H1 (cell line): ENCODE measurements at places on chromosomes 5 and 9. TPM values are rescaled to one million over a fixed set of nuclear protein-coding genes. Genes with fewer than 3 reads are reported as not detected.

Gene AJM1
- total RNA-seq = 0.86 and 0.97 TPM in 2 replicates

Gene CCNI2
- 1.4 TPM in 2 replicates for total RNA-seq

Gene WNK2
- total RNA-seq = 87.2 and 89.2 TPM in 2 replicates

Gene LPAR1
- total RNA-seq = 3.4 and 3.8 TPM in 2 replicates

Gene CLIC3
- total RNA-seq = not detected in 2 replicates

Gene PTGDS
- total RNA-seq = 2.2 and 2.3 TPM in 2 replicates

Gene SMIM3
- 10.4 and 13.2 TPM in 2 replicates for total RNA-seq

Gene IL17B
- not detected in 2 replicates for total RNA-seq

Gene DMAC1
- 89.4 and 92.5 TPM in 2 replicates for total RNA-seq

Gene IL9
- not detected in 2 replicates for total RNA-seq

Gene CAMK2A
- 0.23 and 0.28 TPM in 2 replicates for total RNA-seq

Gene HRCT1
- total RNA-seq = not detected in 2 replicates

Gene OTULINL
- total RNA-seq = 7.7 and 8.3 TPM in 2 replicates

Gene SLC45A2
- total RNA-seq = not detected in 2 replicates

Gene CDH12
- total RNA-seq = not detected in 2 replicates

GRCh38 chr9:16180546-16180945 is 627.7 kb downstream of the CCDC171 start:
- H3K4me1 ChIP-seq = no peaks in the 10 kb centered on the region
- DNase-seq = no peak
- H3K27ac ChIP-seq = no peak overlapping the region
- H3K4me3 ChIP-seq = no peak overlapping the region

DNA sequence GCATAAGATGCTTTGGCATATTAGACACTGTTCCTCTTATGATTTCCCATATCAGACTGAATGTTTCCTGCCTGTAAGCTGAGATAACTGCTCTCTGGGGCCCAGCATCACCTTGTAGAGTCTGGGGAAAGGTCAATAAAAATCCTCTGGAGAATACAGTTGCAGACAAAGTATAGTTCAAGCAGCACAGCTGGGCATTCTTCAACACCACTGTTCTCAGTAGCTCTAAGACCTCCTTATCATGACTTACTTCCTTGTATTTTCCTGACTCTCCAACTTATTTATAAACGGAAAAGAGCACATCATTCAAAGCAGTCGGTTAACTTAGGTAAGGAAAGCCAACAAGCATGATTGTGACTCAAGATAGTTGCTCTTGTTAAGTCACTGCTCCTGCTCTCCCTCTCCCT is 208.7 kb upstream of the RASEF start:
- H3K4me1 ChIP-seq = no peaks in the 10 kb centered on the region
- H3K27me3 ChIP-seq = no peaks in the 10 kb centered on the region
- no peak overlapping the region for H3K27ac ChIP-seq
- H3K4me3 ChIP-seq = no peak overlapping the region
- no peaks in the 10 kb centered on the region for H3K36me3 ChIP-seq
- DNase-seq = no peak

GRCh38 chr5:178507151-178507932 is 82.9 kb downstream of the COL23A1 start:
- no peak for DNase-seq
- H3K4me3 ChIP-seq = no peak overlapping the region
- H3K27ac ChIP-seq = no peak overlapping the region
- no peaks in the 10 kb centered on the region for H3K36me3 ChIP-seq
- H3K27me3 ChIP-seq = no peaks in the 10 kb centered on the region

- H3K4me3 ChIP-seq = no peak overlapping the region
- H3K36me3 ChIP-seq = no peaks in the 10 kb centered on the region
- no peak overlapping the region for H3K27ac ChIP-seq
- H3K27me3 ChIP-seq = no peaks in the 10 kb centered on the region
- DNase-seq = no peak
Observed at GRCh38 chr9:98375138-98375726, 119.8 kb upstream of the TBC1D2 start.

GRCh38 chr9:77956555-77956954 is 75.1 kb downstream of the GNAQ start:
- H3K36me3 ChIP-seq = no peaks in the 10 kb centered on the region
- H3K4me1 ChIP-seq = peaks cover 16% of the 10 kb centered on the region
- DNase-seq = no peak
- no peaks in the 10 kb centered on the region for H3K27me3 ChIP-seq

GRCh38 chr5:20307391-20307790 is 319.4 kb upstream of the CDH18 start:
- no peaks in the 10 kb centered on the region for H3K36me3 ChIP-seq
- no peaks in the 10 kb centered on the region for H3K27me3 ChIP-seq
- no peaks in the 10 kb centered on the region for H3K4me1 ChIP-seq

GRCh38 chr5:161846746-161847145 is 1.2 kb upstream of the GABRA1 start:
- H3K27ac ChIP-seq = no peak overlapping the region
- H3K36me3 ChIP-seq = no peaks in the 10 kb centered on the region
- no peaks in the 10 kb centered on the region for H3K4me1 ChIP-seq
- no peak for DNase-seq
- H3K4me3 ChIP-seq = peak overlapping the region; percentile 63; the same call in 1 of the 2 replicates

GRCh38 chr5:97929383-97929782 is 746.3 kb upstream of the RIOK2 start:
- no peak overlapping the region for H3K27ac ChIP-seq
- H3K4me3 ChIP-seq = no peak overlapping the region
- H3K27me3 ChIP-seq = no peaks in the 10 kb centered on the region

DNA sequence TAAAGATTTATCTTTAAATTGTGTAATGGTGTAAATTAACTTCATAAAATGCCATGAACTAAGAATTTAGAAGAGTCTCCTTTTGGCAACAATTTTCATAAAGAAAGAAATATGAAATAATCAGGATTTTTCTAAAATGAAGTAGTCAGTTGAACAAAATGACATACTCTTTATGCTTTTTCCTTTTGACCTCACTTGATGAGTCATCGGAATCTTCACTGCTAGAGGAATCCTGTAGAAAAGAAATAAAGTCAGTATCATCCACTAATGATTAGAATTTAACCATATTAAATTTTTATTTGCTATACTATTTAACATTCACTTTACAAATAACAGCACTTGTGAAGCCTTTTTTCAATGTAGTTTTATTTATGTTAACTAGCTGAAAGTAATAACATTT is 26.1 kb downstream of the CHD1 start:
- no peak overlapping the region for H3K27ac ChIP-seq
- H3K4me3 ChIP-seq = no peak overlapping the region
- no peaks in the 10 kb centered on the region for H3K4me1 ChIP-seq
- no peak for DNase-seq
- H3K27me3 ChIP-seq = no peaks in the 10 kb centered on the region

DNA sequence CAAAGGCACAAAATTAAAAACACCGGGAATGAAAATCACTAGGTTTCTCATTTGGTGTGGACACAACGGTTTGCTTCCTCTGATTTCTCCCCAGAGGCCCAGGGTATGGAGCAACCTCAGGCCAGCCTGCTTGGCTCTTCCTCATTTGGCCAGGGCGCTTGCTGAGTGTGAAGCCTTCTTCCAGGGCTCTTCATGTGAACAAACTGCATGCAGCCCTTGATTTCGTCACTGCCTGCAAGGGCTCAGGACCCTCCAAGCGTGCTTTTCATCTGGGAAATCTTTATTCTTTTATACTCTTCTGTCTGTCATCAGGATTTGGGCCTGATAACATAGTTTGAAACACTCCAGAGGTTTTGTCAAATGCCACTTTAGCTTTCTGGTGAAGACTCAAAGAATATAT is 122.6 kb upstream of the KLF4 start:
- DNase-seq = no peak
- H3K27ac ChIP-seq = no peak overlapping the region
- H3K27me3 ChIP-seq = no peaks in the 10 kb centered on the region
- no peaks in the 10 kb centered on the region for H3K4me1 ChIP-seq

GRCh38 chr5:65474130-65474711 is 7.5 kb downstream of the ADAMTS6 start:
- H3K4me1 ChIP-seq = no peaks in the 10 kb centered on the region
- no peaks in the 10 kb centered on the region for H3K27me3 ChIP-seq
- no peak for DNase-seq
- H3K36me3 ChIP-seq = no peaks in the 10 kb centered on the region
- H3K27ac ChIP-seq = no peak overlapping the region

DNA sequence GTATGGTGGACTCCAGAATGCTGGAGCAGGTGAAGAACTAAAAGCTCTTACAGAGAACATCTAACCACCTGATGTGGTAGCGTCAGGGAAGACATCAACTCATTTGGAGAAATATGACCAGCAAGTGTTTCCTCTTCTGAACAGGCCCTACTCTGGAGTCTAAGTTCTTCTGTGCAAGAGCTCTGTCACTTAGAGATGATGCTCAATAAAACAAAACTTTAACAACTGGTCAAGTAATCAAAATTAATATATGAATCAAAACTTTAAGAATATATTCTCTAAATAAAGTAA is 85.8 kb downstream of the CYFIP2 start:
- H3K27me3 ChIP-seq = no peaks in the 10 kb centered on the region
- H3K4me1 ChIP-seq = no peaks in the 10 kb centered on the region
- no peak for DNase-seq
- H3K27ac ChIP-seq = no peak overlapping the region
- H3K4me3 ChIP-seq = no peak overlapping the region

- H3K4me1 ChIP-seq = peaks cover 13% of the 10 kb centered on the region
- no peak overlapping the region for H3K4me3 ChIP-seq
- no peak overlapping the region for H3K27ac ChIP-seq
- H3K27me3 ChIP-seq = no peaks in the 10 kb centered on the region
- DNase-seq = no peak
Observed at GRCh38 chr9:129232839-129233591, 55.0 kb upstream of the IER5L start.

DNA sequence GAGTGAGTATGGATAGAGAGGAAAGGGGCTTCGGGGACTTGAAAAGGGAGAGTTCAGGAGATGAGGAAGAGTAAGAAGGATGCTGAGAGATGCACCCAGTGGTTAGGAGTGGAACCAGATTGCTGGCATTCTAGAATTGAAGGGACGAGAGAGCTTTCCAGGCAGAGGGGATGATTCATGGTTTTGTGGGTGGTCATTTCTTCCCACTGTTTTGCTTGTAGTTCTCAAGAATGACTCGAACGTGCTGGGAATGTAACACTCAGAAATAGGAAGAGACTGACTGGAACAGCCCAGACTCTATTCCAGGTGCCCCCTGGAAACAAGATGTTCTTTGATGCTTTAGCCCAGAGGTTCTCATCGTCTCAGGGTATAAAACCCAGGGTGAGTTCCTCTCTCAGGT is 294.2 kb downstream of the ICE1 start:
- no peak for DNase-seq
- H3K4me3 ChIP-seq = no peak overlapping the region
- H3K36me3 ChIP-seq = no peaks in the 10 kb centered on the region
- no peaks in the 10 kb centered on the region for H3K27me3 ChIP-seq
- no peaks in the 10 kb centered on the region for H3K4me1 ChIP-seq
- no peak overlapping the region for H3K27ac ChIP-seq

DNA sequence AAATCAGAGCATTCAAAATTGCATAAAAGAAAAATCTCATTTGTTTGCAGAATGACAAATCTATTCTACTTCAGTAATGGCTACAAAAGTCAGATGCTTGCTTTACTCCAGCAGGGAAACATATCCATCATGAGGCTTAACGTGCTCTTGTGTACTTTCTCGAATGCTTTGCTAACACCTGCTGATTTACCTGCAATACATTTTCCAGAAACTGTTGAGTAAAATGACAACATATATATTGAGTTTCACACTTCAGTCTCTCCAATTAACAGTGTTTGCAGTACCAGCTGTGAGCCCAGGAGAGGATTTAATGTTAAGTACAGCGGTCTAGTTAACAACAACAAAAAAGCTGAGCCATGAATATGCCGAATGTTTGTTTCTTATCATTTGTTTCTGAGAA is 391.5 kb upstream of the SMC2 start:
- H3K27me3 ChIP-seq = no peaks in the 10 kb centered on the region
- DNase-seq = no peak
- H3K4me3 ChIP-seq = no peak overlapping the region
- H3K4me1 ChIP-seq = peaks cover 1% of the 10 kb centered on the region; the same call in 1 of the 2 replicates

GRCh38 chr9:85224301-85224700 is 517.5 kb downstream of the AGTPBP1 start:
- no peaks in the 10 kb centered on the region for H3K36me3 ChIP-seq
- no peaks in the 10 kb centered on the region for H3K4me1 ChIP-seq
- H3K27ac ChIP-seq = no peak overlapping the region
- no peak for DNase-seq
- no peaks in the 10 kb centered on the region for H3K27me3 ChIP-seq

- peaks cover 38% of the 10 kb centered on the region for H3K4me1 ChIP-seq
- peaks cover 5% of the 10 kb centered on the region; the same call in 1 of the 2 replicates for H3K27me3 ChIP-seq
- peaks cover 6% of the 10 kb centered on the region; the same call in 1 of the 2 replicates for H3K36me3 ChIP-seq
- peak overlapping the region; percentile 67; the same call in 1 of the 2 replicates for H3K27ac ChIP-seq
Observed at GRCh38 chr5:179819296-179820126, 1.2 kb upstream of the SQSTM1 start.

DNA sequence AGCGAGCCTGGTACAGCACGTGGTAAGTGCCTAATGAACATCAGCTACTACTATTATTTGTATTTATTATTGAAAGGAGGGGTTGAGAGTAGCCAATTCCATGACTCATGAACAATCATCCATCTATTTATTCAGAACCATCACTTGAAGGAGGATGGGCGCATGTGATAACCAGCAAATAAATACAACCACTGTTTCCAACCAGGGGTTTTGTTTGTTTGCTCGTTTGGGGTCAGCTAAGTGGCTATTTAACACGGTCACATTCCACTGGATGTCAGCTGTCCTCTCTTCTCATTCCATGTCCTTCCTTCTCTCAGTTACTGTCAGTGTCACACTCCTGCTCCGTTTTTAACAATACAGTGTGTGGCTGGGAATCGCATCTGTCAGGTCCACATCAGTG is 8.6 kb downstream of the RAPGEF1 start:
- H3K4me3 ChIP-seq = no peak overlapping the region
- no peak overlapping the region for H3K27ac ChIP-seq
- no peaks in the 10 kb centered on the region for H3K36me3 ChIP-seq
- no peaks in the 10 kb centered on the region for H3K27me3 ChIP-seq
- no peak for DNase-seq
- peaks cover 13% of the 10 kb centered on the region for H3K4me1 ChIP-seq

GRCh38 chr5:122149321-122150090 is 20.2 kb downstream of the ZNF474 start:
- H3K4me1 ChIP-seq = no peaks in the 10 kb centered on the region
- no peaks in the 10 kb centered on the region for H3K27me3 ChIP-seq
- no peaks in the 10 kb centered on the region for H3K36me3 ChIP-seq
- no peak overlapping the region for H3K27ac ChIP-seq
- no peak overlapping the region for H3K4me3 ChIP-seq
- no peak for DNase-seq

DNA sequence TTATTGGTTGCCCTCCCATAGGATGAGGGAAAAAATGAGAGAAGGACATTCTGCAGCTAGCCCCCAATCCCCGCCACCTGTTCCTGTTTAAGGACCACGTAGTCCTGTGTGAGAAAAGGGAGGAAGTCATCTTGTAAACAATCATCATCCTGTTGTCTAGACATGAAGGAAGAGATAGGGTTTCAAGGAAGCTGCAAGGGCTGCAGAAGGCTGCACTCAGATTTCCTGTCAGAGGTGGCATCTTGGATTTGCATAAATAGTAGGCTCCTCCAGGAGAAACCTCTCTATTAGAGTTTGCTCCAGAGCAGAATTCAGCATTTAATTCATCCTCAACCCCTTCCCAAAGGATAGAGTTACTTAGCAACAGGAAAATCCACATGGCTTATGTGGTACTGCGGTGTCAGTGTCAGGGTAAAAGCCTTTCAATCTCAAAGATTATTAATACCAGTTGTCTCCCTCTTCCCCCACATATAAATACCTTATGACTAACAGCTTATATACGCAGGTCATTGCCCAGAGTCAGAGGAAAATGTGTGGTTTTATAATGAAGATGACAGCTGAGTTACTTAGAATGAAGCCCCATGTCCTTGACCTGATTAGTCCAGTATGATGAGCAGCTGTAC is 4.6 kb upstream of the DNAJC18 start:
- no peak overlapping the region for H3K4me3 ChIP-seq
- no peaks in the 10 kb centered on the region for H3K36me3 ChIP-seq
- no peak overlapping the region for H3K27ac ChIP-seq
- no peaks in the 10 kb centered on the region for H3K4me1 ChIP-seq
- H3K27me3 ChIP-seq = no peaks in the 10 kb centered on the region
